ENCODE measurements at places on chromosomes 2 and 18. TPM values are rescaled to one million over a fixed set of nuclear protein-coding genes. Genes with fewer than 3 reads are reported as not detected.

The NOSTRIN gene
- total RNA-seq: 36.2 TPM

DNA sequence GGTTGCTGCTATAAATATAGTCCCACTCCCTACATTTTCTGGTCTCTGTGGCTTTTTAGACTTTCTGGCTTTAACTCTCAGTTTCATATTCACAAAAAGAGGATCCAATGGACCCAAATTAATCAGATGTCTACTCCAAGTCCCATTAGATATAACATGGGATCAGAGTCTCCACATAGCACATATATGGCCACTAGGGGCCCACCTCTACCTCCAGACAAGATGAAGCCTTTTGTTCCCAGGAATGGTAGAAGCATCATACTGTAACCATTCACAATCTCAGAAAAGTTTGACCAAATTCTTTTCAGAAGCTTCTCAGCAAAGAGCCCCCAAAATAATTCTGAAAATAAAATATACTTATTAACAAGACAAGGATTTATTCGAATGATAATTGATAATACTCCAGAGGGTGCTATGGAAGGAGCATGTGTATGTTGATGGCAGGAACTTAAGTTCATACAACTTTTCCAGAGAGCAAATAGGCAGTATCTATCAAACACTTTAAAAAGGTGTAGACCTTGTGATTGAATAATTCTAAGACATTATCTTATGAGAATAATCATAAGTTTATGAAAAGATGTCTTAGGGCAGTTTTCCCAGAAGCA, 382.3 kb upstream of the CRIM1 start:
- DNase-seq: no peak

The RAX gene
- total RNA-seq: not detected

- no peak for DNase-seq
Measured at GRCh38 chr18:71045331-71046065, 756.7 kb downstream of the SOCS6 start.

DNA sequence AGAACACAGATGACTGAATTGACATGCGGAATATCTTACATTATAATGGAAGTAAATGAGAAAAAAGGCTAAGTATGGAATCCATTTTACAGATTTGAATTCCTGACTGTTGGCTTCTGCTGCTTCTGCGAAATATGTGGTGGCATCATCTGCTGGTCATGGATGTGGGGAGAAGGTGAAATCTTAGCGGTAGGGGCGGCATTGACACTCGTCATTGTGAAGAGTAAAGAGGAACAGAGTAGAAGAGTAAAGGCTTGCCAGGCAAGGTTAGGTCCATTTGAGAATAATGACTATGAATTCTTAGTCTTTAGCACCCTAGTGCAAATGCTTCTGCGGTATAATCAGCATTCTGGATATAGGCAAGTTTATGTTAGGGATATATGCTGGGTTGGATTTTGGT, 32.4 kb downstream of the ACTR3 start:
- DNase-seq: no peak

- no peak for DNase-seq
Measured at GRCh38 chr2:30359644-30360167, 87.3 kb upstream of the LCLAT1 start.

The CD226 gene
- 3.1 TPM for total RNA-seq

- DNase-seq: no peak
Measured at GRCh38 chr2:28046921-28047320, 156.4 kb downstream of the BABAM2 start.

DNA sequence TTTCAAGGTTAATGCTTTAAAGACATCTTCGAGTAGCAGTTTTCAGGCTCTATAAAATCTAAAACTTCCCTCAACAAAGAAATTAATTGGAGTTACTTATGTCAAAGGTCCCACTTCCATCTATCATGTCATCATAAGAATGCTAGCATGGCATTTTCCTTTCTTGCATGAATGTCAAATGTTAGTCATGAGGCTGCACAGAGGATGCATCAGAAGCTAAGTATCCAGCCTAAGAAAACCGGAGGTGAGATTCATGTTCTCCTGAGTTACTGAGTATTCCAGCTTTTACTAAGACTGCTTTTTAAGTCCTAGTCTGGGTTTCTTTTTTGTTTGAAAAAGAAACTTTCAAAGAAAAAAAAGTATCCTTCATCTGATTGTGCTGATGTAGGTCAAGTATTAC, 130.6 kb upstream of the CDH19 start:
- no peak for DNase-seq

- DNase-seq: no peak
Measured at GRCh38 chr2:204542982-204543608, 2.2 kb upstream of the PARD3B start.

DNA sequence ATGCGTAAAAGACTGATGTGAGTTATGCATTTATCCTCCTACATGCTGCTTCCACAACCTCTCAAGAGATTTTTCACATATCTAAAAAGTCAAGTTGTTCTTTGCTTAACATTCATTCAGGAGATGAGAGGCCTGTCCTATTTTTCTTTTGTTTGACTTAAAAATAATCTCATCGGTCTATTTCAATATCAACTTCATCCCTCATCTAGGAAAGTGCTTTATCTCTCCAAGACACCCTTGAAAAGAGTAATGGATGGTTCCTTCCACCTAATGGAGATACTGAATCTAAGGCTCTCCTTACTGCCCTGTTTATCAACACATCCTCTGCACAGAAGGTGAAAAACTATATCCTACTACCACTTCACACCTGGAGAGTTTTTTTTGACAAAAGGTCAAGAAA, 2.4 kb downstream of the NFE2L2 start:
- no peak for DNase-seq

The SCLY gene
- total RNA-seq: 15.1 TPM

The GALM gene
- 14.6 TPM for total RNA-seq

GRCh38 chr2:75465317-75465984, 95.3 kb downstream of the EVA1A start:
- no peak for DNase-seq

The LTBP1 gene
- total RNA-seq: 48.9 TPM

The ANKRD53 gene
- 2.2 TPM for total RNA-seq
